D721Med (cell line): ENCODE measurements at places on chromosomes 12 and 14.

GRCh38 chr14:65832431-65833266 is 420.1 kb downstream of the FUT8 start:
- DNase-seq = no peak

- DNase-seq = no peak
Measured at GRCh38 chr12:41683023-41683422, 461.7 kb downstream of the GXYLT1 start.

DNA sequence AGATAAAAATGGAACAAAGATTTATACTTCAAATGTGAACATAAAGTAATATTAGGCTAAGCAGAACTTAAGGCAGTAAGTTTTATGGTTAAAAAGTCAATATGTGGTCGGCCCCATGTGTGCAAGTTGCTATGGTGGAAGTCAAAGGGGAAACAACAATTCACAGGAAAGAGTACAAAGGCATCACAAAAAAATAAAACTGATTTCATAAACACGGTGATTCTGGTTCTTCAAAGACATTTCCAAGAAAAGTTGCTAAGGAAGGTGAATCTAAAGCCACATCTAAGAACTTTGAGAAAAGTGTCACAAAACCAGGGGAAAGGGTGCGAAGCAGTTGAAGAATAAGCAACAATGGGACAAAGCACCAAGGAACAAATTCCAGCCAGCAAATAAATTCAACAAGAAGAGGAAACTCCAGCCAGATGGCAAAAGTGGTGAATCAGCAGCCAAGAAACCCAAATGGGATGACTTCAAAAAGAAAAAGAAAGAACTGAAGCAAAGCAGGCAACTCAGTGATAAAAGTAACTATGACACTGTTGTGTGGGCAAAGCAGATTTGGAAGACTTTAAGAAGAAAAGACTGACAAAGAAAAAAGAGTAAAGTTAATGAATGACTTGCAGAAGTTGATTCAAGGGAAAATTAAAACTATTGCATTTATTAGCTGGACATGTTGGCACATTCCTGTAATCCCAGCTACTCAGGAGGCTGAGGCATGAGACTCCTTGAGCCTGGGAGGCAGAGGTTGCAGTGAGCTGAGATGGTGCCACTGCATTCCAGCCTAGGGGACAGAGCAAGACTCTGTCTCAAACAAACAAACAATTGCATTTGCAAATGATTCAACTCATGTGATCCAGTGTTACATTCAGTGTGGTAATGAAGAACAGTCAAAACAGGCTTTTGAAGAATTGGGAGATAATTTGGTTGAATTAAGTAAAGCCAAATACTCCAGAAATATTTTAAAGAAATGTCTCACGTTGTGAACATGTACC is 19.5 kb downstream of the PTGDR start:
- DNase-seq = no peak

DNA sequence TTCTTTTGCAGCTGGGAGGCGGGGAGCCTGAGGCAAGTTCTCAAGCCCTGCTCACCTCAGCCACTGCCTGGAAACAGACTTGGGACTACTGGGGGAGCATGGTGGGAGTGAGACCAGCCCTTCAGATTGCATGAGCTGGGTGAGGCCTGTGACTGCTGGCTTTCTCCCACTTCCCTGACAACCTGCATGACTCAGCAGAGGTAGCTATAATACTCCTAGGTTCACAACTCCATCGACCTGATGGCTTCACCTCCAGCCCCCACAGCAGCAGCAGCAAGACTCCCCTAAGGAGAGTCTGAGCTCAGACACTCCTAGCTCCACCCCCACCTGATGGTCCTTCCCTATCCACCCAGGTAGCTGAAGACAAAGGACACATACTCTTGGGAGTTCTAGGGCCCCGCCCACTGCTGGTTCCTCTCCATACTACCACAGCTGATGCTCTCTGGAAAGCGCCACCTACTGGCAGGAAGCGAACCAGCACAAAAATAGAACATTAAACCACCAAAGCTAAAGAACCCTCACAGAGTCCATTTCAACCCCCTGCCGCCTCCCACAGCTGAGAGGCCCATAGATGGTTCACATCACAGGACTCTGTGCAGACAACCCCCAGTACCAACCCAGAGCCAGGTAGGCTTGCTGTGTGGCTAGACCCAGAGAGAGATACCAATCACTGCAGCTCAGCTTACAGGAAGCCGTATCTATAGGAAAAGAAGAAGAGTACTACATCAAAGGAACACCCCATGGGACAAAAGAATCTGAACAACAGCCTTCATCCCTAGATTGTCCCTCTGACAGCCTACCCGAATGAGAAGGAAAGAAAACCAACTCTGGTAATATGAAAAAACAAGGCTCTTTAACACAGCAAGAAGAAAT is 68.7 kb downstream of the RPAP3 start:
- DNase-seq = no peak

GRCh38 chr12:6936636-6937480 is 6.8 kb upstream of the RNU7-1 start:
- DNase-seq = no peak

- no peak for DNase-seq
Measured at GRCh38 chr12:123733229-123733628, 21.1 kb downstream of the ATP6V0A2 start.

DNA sequence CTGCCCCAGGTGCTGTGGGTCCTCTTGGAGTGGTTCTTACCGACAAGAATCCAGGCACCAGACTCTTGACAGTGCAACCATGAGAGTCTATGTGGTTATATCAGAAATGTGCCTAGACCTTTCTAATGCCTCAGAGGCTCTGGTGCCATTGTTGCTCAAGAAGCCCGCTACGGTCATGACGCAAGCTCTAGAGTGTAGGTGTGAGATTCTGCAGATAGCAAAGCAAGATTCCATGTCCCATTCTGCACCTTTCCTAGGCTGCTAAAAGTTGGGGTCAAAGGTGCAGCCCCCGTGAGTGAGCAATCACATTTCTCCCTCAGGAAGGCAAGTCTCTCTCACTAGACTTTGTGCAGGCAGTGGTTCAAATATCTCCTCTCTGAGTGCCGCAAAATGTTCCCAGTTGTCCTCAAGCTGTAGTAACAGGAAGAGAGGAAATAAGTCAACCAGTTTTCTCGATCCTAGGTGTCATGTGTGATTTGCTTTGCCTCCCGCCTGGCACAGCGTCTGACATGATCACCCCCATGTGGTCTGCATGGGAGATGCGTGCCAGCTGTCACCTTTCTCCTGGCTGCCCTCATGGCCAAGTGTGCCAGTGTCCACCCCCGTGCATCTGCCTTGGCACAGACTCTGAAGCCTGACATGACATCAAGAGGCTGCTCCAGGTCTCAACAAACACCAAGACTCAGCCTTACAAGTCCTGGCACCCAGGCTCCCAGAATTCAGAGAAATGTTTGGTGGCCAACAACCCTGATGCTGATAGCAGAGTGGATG is 122.5 kb upstream of the COCH start:
- no peak for DNase-seq

- DNase-seq = no peak
Measured at GRCh38 chr12:108696111-108696995, 35.0 kb downstream of the CORO1C start.

DNA sequence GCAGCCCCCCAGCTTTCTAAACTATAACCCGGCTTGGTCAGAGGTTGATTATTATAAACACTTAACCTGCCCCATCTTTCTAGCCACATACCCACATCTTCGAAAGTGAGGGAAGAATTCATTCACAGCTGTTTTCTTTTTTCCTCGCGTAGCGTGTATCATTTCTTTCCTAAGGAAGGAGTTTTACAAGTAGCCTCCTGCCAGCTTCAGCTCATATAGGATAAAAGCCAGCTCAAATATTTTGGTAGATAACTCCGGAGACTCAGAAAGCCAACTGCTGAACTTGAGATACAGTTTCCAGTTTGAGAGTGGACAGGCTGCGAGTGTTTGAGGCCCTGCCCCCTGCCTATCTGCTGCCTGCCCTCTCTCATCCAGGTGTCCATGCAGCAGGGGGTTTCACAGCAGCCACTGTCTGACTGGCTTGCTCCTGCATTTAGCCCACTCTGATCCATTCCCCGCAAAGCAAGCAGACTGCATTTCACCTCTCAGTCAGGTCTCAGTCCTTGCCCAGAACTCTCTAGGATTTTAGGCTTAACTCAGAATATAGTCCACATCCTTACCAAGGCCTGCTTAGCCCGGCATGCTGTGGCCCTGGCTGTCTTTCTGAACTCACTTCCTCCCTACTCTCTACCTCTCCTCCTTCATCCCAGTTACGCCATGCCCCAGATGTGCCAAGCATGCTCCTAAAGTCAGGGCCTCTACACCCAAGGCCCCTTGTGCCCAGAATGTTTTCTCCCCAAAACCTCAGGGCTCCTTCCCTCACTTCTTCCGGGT is 46.9 kb downstream of the EVL start:
- no peak for DNase-seq

DNA sequence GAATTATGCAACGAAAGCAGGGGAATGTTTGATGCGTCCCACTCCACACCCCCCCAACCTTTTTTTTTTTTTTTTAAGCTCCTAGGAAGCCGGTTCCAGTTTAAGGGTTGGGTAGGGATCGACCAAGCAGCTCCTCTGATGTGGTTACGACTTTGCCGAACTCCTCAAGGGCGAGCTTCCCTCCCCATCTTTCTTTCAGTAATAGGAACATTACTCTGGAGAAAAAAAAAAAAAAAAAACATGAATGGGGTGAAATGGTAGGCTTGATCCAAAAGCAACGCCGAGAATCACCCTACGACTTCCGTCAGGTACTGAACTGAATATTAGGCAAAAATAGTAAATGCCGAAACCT is 9.6 kb downstream of the BMP4 start:
- no peak for DNase-seq

- no peak for DNase-seq
Measured at GRCh38 chr12:81078469-81079196, 754 bp downstream of the ACSS3 start.

DNA sequence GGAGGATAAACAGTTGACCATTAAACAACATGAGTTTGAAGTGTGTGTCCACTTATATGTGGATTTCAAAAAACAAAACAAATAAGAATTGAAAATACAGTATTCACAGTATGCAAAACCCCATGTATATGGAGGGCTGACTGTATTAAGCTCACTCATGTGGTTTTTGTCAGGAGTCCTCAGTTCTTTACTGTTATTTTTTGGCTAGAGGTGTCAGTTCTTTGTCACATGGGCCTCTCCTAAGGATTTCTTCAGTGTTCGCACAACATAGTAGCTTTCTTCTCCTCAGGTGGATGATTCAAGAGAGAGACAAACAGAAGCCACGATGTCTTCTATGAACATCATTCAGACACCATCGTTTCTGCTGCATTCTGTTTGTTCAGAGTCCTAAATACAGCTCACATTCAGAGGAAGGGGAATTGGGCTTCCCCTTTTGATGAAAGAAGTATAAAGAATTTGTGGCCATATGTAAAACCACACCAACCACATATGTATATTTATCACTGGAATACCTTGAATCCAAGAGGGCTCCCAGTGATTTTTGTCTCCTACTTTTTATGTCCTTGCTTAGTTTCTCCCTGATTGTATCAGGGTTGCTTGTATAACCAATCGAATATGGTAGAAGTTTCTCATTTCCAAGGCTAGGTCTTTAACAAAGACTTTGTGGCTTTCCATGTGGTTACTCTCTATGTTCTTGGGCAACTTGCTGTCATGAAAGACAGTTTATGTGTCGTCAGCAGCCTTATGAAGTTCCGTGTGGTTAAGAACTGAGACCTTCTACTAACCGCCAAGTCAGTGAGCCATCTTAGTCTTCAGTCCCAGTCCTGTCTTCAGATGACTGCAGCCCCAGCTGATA is 18.9 kb downstream of the MNAT1 start:
- DNase-seq = no peak

DNA sequence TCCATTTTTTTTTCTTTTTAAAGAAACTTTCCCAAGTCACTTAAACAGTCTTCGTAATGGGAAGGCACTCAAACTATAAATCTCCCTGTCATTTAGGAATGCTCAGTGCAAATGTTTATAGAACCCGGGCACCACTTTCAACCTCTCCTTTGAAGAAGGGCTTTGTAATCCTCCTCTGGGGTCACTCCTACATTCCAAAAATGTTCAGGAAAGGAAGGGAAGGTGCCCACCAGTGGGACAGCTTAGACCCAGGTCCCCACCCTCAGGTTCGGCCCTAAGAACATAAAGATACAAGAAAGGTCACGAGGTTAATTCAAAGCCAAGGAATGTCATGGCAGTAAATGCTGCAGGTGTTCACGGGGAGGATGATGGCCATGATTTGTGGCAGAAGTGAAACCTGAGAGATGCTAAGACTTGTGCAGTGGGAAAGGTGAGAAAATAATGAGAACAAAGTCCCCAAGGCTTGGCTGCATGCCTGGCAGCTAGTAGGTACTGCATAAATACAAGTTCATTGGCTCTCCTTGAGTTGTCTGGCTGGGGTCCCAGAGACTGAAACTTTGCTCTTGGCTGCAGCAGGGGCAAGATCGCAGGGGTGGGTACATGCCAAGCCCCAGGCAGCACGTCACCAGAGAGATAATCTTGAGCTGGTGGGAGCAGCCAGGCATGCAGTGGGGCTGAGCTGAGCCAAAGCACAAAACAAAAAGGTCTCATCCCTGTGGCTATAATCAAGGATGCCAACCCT is 21.1 kb downstream of the KRT18 start:
- DNase-seq = no peak

DNA sequence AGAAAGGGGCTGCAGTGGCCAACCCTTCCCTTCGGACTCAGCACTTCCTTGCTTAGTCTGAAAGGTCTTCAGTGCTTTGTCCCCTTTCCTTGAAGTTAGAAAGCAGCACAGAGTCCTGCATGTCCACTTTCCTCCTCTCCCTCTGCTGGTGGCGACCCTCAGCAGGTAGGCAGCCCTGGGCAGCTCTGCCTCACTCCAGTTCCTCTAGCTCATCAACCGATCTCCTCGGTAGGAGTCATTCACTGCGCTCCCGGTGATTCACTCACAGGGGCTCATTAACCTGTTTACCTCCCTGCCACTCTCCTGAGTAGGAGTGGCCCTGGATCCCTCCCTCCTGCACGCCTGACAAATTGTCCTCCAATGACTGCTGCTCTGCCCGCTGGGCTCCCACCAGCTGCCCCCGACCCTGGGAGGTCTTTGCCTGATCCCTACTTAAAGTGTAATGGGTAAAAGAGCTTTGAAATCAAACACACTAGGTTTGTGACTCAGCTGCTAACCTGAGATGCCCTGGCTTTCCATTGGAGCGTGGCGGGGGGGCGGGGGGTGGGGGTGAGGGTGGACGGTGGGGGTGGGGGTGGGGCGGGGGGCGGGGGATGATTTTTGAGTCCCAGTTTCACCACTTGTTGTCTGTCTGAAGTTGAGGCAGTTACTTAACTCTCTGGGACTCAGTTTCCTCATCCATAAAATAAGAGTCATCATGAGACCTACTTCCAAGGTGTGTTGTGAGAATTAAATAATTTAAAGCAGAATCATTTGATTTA is 4.2 kb downstream of the SCNN1A start:
- no peak for DNase-seq

DNA sequence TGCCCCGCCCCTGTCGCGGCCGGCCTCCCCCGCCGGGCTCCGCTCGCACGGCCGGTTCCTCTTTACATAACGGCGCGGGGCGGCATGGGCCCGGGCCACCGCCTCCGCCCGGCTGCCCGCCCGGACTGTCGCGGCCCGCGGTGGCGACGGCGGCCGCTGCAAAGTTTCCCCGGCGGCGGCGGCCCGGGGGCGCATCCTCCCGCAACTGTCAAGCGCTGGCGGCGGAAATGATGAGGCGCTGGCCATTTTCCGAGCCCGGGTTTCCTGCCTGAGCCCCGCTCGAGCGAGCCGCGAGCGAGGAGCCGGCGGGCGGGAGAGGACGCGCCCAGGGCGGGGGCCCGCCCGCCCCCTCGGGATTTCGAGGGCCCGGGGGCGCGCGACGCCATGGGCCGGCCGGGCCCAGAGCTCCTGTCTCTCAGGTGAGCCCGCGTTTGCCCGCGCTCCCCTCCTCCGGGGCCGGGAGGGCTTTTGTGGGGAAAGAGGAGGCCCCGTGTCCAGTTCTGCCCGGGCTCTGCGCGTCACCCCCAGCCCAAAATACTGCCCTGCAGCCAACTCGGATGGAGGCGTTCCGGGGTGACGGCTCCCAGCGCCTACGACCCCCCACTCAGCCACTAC is at the start of gene SH2B3:
Gene SH2B3 (plus strand): TSS at position 65 of the 615 bp plus-strand sequence. CDS start 12,223 bp downstream, outside the sequence.
- no peak for DNase-seq
